Stimulated activated CD8-positive, alpha-beta memory T cell treated with anti-CD3 and anti-CD28 coated beads, Interleukin-2, amount 100 ng/mL, for 1 hour (primary cell): ENCODE measurements at places on chromosomes 1 and 21.

DNA sequence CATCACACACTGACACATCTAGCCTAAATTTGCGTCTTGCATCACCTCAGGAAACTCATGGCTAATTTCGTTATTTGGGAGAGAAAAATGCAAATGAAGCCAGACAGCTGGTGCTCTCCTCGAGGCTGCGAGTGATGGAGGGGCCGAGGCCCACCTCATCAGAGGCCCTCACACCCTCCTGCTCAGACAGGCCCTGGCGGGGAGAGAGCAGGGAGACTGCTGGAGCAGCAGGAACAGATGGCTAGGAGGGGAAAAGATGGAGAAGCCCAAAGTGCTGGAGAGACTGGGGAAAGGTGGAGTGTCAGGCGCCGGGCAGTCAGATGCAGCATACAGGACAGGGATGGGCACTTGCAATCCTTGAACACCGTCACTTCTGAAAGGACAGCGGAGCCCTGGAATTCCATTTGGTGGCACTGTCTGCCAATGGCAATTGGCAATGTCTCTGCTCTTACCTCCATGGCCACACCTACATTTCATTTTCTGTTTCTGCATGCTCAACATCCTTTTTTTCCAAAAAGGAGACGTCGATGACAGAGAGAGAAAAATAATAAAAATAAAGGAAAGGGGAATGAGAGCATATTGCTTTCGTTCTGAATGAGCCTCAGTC is 286.2 kb downstream of the SPATA17 start:
- DNase-seq, result no peak

GRCh38 chr1:34684266-34684665 is 70.6 kb upstream of the GJB5 start:
- no peak for DNase-seq

DNA sequence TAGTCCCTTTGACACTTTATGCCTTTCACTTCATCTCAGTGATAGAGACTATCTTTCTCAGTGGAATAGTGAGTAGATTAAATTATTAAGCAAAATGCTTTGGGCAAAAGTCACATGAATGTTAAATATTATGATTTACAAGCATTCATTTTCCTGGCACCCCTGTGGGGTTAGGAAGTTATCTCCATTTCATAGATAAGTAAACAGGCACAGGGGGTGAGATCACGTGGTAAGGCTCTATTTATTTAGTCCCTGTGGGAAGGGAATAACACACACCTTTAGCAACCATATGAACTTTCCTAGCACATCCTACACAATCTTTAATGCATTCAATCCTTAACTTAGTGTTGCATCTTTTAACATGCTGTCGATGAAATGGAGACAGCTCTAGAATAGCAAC is 12.3 kb downstream of the PSMB2 start:
- DNase-seq, result no peak

- DNase-seq, result no peak
Observed at GRCh38 chr1:162626761-162627160, 5.5 kb upstream of the DDR2 start.

GRCh38 chr1:87202922-87203655 is 125.6 kb upstream of the LMO4 start:
- no peak for DNase-seq

- no peak for DNase-seq
Observed at GRCh38 chr21:45747802-45748445, 104.4 kb downstream of the PCBP3 start.

DNA sequence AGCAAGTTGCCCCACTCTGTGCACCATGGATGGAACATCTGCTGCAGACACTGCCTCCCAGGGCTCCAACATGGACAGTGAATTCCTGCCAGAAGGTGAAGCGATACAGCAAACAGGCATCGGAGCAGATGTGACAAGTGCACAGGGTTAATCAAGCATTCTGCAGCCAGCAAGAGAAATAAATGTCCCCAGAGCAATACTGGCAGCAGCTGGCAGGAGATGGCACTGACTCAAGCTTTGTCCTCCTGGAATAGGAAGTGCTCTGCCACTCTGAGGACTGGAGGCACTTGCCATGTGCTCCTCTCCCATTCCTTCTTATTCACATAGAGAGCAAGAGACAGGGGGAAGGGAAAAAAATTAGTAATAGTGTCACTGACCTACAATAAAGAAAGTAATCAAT is 402.7 kb upstream of the DAB1 start:
- DNase-seq, result no peak

- no peak for DNase-seq
Observed at GRCh38 chr1:39850606-39851216, 32.6 kb downstream of the TRIT1 start.

DNA sequence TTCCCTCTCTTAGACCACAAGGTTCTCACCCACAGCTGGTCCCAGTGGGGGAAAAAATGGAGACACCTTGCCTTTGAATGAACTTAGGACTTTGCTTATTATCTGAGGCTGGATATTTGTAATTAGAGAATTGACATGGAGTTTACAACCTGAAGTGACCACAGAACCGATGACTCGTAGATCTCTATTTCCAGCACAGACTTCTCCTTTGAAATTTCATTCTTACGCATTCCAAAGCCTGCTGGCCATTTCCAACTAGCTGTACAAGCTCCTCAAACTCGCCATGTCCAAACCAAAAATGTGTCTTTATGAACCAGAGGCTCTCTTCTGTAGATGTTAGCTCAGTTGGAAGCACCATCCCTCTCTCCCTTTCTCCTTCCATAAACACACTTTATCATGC is 12.0 kb downstream of the RAB7B start:
- no peak for DNase-seq

GRCh38 chr1:232943679-232944252 is 6.6 kb upstream of the NTPCR start:
- no peak for DNase-seq

DNA sequence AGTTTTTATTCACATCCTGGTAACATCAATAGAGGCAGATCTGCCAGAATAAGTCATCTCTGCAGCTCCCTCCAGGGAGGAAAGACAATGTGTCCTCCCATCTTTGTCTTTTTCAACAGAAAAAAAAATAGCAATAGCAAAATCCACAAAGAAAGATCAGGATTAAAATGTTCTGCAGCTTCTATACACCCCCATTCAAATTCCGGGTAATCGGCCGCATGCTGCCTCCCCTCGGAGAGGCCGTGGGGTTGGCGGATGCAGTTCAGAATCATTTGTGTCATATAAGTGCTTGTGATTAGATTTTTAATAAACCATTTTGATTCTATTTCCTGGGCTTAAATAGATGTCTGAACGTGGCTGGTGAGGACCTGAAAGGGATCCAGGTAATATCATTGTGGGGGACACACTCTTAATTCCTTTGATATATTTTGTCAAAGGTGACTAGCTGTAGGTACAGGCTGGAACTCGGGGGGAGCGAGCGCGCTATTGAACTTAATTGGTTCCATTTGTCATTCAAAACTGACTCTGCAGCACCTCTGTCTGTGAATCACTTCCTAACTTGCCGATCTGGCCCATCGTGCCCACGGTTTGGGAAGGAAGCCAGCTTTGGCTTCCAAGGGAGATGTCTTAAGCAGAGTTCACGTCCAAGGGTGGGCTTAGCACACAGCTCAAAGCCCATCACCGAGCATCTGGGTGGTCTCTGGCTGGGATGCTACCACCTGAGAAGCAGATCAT is 85.6 kb upstream of the ARHGEF16 start:
- no peak for DNase-seq

DNA sequence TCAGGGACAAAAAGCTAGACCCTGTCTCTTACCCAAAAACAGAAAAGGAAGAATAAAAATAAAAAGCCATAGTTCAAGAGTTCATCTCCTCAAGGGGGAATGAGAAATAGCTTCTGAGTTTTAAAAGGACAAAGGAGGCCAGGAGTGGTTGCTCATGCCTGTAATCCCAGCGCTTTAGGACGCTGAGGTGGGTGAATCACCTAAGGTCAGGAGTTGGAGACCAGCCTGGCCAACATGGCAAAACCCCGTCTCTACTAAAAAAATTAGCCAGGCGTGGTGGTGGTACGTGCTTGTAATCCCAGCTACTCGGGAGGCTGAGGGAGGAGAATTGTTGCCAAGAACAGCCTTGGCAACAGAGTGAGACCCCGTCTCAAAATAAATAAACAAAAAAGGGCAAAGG is 38.6 kb upstream of the CPLANE2 start:
- no peak for DNase-seq

DNA sequence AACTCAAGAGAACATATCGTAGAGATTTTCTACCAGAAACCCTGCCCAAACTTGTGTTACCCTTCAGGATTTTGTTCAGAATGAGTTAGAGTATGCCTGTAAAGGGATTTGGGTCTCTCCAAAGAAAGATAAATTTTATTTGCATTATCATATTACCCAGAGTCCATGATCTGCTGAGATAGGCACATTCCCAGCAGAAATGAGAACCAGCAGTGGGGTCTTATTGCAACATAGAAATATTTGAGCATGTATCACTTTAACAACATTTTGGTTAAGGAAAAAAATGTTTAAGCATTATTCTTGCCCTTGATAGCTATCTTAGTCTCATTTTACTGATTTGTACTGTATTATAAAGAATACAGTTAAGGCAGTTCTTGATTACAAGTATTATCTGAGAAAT is 10.6 kb downstream of the VCAM1 start:
- no peak for DNase-seq

DNA sequence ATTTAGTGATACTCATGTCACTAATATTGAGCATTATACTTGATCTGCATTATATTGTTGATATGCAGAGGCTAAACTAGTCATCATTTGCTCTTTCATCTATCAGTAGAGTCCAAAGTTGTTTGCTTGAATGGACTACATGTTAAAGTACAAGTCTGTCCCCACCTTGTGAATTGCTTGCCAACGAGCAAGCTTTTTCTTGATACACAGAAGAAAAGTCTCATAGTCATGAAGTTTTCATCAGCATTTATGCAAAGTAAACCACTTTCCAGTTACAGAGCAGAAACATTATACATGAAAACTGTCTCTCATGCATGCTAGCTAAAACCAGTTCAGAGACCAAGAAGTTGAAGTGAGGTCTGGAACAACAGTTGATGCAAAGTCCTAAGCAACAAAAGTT is 13.0 kb downstream of the SFPQ start:
- no peak for DNase-seq

DNA sequence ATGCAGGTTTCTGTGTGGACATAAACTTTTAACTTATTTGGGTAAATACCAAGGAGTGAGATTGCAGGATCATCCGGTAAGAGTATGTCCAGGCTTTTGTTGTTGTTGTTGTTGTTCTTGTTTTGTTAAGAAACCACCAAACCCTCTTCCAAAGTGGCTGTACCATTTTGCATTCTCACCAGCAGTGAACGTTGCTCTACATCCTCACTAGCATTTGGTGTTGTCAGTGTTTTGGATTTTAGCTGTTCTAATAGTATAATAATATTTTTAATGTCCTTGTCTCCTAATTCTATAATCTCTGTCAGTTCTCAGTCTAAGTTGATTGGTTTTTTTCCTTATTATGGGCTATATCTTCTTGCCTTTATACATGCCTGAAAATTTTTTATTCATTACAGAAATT is 37.8 kb downstream of the TENT5C start:
- no peak for DNase-seq

DNA sequence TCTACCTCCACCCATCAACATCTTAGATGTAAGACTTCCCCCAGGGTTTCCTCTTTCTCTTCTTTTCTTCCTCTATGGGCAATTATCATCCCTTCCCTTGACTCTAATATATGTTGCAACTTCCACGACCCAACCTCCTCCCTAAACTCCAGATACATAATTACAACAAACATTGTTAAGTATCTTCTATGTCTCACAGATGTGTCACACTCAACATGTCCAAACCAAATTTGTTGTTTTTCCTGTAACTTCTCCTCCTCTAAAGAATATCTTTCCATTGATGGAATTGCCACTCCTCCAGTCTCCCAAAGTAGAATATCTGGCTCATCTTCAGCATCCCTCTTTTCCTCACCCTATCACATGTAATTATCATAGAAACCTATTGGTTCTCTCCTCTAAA is 314.2 kb downstream of the RWDD3 start:
- no peak for DNase-seq

- no peak for DNase-seq
Observed at GRCh38 chr1:224482619-224483018, 48.0 kb upstream of the WDR26 start.

GRCh38 chr21:37916310-37917051 is at the start of gene KCNJ6:
TSS of gene KCNJ6 (minus strand) at chr21:37916457. CDS start at chr21:37840682, 75,775 bp downstream.
- DNase-seq, result no peak

- no peak for DNase-seq
Observed at GRCh38 chr1:17355898-17356297, 16.1 kb upstream of the PADI6 start.

- DNase-seq, result no peak
Observed at GRCh38 chr1:159737238-159737916, 23.0 kb upstream of the CRP start.

GRCh38 chr1:43566382-43567044 is 35.8 kb downstream of the PTPRF start:
- DNase-seq, result no peak

DNA sequence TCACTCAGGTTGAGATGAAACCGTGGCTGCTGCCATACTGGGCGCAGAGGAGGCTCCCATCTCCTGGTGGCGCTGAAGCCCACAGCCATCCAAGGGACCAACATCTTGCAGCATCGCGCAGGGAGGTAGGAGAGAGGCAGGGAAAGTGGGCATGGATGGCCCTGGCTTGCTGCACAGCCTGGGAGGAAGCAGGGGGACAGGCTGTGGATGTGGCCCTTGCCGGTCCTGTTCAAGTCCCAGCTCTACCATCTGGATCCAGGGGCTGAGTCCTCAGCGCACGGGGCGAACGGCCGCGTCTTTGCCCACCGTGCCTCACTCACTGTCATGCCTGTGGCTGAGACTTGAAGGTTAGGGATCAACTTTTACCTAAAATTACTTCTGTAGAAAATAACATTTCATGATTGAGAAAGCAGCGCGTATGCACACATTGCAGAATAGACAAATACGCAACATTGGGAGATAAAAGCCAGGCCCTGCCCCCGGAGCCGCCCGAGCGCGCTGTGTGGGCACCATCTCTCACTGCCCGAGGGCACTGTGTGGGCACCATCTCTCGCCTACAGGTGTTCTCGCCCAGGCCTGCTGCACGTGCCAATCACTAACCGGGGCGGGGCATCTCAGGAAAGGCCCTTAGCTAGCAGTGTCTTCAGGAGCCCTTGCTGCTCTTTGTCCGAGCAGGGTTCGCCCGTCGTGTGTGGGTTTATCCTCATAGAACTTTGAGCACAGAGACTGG is 11.5 kb downstream of the SLX9 start:
- no peak for DNase-seq

DNA sequence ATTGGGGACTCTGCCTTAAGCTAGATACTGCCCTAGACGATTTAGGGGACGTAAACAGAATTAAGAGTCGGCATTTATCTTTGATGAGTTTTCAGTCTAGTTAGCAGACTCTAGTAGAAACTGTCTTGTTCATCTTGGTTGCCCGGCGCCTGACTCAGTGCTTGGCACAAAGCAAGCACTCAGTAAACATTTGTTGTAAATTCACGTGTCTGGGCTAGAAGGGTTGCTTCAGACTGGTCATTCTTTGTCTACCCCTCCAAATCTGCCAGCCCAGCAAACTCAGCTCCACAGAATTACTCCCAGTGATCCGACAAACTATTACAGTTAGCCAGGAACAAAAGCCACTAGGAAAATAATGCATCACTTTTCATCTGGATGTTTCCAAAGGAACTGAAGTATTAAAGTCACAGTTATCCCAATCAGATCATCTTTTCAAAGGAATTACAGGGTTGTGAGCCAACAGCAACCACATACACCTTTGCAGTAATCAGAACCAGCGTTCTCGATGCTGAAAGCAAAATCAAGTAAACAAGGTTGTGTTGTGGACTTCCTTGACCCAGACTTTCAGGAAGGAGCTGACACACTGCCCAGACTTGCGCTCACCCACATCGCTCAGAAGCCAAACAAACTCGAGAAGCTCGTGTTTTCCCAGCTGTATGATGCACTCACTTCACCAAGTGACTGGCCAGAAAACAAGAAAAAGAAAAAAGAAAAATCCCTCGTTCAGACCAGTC is 66.5 kb upstream of the GADD45A start:
- no peak for DNase-seq
